ENCODE measurements at places on chromosomes 7 and 10.

DNA sequence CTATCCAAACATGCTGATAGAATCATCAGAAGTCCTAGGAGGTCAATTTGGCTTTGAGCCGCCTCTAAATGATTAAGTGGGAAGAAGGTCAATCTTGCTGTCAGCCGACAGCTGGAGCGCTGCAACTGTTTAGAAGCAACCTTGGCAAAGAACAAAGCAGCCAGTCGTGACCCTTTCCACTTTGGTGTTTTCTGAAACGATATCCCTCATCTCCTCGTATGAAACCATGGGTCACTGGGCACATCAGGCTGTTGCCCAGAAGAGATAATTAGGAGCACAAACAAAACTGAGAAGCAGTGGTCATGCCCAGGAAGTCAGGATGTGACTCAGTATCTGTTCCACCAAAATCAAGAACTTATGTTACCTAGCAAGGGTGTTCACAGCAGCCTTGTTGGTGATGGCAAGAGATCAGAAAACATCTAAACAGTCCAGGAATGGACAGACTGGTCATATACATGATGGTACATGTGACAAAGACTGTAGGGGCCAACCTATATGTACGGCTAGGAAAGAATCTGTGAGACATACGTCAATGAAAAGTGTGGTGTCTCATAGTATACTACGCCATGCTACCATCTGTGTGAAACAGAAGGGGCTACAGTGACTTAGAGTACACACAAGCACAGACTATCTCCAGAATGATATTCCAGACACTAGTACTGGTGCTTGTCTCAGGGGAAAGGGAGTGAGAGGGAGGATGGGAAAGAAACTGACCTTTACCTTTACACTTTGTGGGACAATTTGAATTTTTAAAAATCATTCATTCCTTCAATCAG lies 22.4 kb downstream of the STN1 start:
- DNase-seq, result no peak

- DNase-seq, result no peak
Measured at GRCh38 chr7:138226745-138227279, 150.6 kb downstream of the AKR1D1 start.

DNA sequence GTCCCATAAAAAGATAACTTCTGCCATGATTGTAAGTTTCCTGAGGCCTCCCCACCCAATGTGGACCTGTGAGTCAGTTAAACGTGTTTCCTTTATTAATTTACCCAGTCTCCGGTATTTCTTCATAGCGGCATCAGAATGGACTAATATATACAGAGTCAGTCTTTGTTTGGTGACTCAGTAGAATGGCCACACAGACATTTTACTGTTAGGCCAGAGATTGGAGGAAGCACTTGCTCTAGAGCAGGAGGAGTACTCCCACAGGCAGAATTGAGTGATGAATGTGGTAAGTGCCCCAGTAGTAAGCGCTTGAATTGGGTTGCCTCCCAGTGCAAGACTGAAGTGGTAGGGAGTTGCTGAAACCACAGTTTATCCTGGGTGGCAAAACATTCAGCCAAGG lies 149.5 kb upstream of the SMIM30 start:
- no peak for DNase-seq

- DNase-seq, result peak; percentile 79
Measured at GRCh38 chr10:86960003-86960862, 1.8 kb downstream of the SNCG start.

- no peak for DNase-seq
Measured at GRCh38 chr10:104005172-104005863, 38.4 kb downstream of the SLK start.

DNA sequence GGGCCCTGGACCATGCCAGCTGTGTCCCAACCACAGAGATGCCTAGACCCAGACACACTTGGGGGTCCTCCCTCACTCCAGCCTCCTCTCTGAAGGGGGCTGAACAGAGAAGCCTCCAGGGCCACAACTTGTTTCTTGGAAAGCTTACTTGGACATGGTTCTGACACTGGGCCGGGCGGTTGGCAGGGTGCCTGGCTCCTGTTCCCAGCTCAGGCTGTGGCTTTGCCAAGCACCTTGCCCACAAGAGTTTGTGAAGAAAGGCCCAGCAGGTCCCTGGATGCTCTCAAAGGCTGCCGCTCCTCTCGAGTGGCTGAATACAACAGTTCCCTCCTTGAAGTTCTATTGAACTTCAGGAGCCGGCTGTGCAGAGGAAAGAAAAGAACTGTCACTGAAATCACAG lies 181.6 kb downstream of the PTPN20 start:
- no peak for DNase-seq

DNA sequence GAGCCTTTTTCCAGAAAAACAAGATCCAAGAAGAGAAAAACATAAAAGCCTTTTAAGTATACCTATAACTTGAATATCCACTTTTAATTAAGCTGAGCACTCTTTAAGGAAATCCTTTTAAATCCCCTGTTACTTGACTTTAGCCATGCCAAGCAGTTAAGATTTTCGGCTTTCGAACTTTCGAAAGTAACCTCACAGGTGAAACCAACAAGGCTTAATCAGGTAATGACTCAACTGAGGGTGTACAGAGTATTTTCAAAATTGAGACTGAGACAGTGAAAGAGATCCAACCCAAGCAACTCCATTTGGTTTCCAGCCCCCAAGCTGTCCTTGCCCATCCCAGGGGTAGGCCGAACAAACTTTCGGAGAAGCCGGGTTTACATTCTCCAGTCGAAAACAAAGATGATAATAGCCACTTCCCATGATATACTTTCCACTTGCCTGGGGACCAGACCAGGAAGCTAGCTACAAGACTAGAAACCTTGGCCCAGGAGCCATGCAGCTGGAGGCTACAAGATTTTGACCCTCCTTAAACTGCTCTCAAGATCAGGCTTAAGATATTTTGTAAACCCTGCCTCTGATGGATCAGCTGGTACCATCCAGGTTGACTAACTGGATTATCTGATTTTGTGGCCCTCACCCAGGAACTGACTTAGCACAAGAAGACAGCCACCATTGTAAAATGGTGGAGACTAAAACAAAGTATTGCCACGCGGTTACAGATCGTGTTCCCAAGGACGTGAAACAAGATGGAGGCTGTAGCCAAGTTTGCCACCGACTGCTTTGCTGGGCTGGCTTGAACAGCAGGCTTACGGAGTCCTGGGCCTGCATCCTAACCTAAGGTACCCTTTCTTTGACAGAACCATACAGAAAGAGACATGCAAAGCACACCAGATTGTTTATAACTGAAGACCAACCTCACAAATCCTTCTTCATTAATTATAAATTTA lies 32.3 kb downstream of the C1GALT1 start:
- no peak for DNase-seq

GRCh38 chr10:15300697-15301096 lies 70.4 kb downstream of the FAM171A1 start:
- no peak for DNase-seq

DNA sequence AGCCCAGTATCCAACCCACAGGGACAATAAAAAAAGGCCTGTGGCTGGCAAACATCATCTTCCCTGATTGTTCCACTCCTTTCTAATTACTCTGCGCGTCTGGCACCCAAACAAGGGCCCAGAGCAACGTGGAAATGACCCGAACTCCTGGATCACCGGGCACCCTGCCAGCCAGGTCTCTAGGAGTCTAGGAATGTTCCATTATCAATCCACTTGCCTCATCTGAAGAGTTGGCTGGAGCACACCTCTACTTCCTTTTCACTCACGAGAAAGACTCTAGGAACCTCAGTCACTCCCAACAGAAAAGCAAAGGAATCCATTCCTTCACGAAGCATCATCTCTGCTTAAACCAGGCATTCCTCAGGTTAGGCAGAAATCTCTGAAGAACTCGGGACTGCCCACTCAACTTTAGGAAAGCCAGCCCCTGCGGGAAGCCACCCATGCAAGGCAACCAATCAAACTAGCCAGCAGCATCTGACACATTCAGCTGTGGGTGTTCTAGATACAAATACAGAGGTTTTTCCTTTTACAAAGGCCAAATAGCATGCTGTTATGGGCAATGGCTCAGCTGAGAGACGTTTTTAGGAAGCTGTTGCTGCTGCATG lies 37.7 kb downstream of the ATXN7L1 start:
- no peak for DNase-seq

Data from umbilical cord (tissue), 2 donors.